ENCODE measurements at places on chromosomes 2 and 18.

GRCh38 chr2:7812231-7812995, 869.4 kb upstream of the ID2 start:
- DNase-seq, result no peak

- DNase-seq, result no peak
Observed at GRCh38 chr18:58299936-58300335, 255.9 kb downstream of the NEDD4L start.

DNA sequence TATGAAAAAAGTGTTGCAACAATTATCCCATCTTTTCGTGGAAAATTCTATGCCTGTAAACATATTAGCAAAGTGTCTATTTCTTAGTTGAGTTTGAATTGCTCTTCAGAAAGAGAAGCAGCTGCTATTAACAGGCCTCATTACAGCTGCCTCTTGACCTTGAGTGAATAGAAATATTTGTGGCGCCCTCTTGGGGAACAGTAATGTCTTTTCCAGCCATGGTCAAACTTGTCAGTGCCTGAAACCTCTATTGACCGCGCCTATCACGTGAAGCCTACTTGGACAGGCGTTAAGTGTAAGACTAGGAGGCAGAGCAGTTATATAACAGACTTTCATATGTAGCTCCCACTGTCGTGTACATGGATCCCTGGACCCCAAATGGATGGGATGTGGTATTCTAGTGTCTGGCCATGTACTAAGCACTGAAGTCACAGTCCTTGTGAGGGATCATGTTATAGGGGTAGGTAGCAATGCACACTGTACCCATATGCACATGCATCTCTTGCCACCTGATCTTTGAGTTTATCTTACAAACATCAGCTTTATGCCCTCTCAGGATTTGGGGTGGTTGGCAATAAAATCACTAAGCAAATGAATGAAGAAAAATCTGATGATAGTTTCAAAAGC, 245.0 kb downstream of the PTGR3 start:
- DNase-seq, result no peak

- no peak for DNase-seq
Observed at GRCh38 chr18:58252166-58252565, 208.1 kb downstream of the NEDD4L start.

DNA sequence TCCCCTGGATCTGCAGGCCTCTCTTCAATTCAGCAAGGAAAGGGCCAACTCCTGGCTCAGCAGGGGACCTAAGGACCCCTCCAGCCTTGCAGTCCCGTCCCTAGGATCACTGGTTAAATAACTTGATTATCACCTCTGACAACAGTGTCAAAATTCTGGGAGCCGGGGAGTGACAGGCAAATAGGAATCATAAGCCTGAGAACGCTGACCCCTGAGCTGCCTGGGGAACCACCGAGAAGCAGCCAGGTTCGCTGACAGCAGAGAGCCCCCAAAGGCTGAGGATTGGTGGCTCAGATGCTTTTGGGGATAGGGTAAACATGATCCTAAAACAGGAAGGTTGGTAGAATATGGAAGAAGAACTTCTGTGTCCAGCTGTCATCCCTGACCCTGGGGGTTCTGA, 17.5 kb upstream of the TNS1 start:
- no peak for DNase-seq

GRCh38 chr2:28702415-28702861, 49.2 kb upstream of the PPP1CB start:
- DNase-seq, result no peak

DNA sequence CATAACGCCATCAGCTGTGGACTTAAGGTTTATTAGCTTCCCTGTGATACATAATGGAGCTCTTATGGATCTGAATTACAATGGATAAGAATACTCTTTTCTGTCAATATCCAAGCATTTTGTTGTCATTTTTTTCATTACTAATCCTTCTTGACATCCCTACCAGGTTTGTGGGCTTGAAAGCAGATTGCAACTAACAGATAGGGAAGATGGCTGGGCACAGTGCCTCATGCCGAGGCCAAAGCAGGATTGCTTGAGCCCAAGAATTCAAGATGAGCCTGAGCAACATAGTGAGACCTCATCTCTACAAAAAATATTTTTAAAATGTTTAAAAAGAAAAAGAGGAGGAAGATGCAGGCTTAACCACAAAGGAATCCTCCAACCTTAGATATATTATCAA, 42.4 kb downstream of the ASXL2 start:
- DNase-seq, result no peak

DNA sequence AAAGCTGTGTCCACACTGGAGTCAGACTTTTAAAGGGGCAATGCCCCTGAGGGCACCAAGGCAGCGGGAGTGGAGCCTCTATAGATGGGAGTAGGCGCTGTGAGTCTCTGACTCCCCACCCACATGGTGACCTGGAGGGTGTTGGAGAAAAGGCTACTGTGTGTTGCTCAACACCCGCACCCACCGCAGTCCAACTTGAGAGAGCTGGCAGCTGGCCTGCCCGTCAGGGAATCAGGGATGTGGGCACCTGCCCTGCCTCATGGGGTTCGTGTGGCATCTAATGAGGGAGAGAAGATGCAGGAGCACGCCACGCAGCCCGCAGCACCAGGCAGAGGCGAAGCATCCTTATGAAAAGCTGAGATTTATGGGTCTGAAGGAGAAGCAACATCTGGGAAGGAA, 84.2 kb downstream of the KLHL29 start:
- DNase-seq, result no peak

- no peak for DNase-seq
Observed at GRCh38 chr2:65076345-65076710, 20.1 kb downstream of the CEP68 start.

- no peak for DNase-seq
Observed at GRCh38 chr18:23302851-23303527, 150.1 kb upstream of the RIOK3 start.

GRCh38 chr2:178105566-178105965, 6.7 kb upstream of the RBM45 start:
- no peak for DNase-seq

DNA sequence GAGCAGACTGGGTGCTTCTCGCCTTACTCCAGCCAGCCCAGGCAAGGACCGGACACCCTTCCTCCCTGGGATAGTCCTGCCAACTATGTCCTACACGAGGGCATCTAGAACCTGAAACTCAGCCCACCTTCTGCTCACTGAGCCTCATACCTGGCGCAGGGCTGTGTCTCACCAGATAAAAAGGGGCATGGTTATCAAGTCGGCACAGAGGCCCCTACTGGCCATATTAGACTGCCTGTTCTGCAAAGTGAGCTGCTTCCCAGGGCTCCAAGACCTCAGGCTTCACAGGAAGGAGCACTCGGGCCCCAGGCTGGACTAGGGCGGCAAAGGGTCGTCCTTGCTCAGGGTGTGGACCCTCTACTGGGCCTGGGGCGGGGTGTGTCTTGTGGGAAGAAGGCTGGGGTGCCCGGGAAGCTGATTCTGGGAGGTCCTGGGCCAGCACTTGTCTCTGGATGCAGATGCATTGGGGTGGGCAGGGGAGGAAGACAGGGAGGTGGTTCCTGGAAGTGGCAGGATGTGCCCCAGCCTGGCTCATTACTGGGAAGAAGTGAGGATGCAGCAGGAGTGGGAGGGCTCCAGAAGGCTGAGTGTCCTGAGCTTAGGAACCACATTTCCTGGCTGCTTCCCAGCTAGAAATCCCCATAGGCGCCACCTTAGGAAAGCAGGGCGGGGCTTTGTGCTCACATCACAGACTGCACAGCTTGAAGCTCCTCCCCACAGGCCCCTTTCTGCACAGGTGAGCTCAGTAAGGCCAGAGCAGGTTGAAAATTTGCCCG, 19.6 kb downstream of the EHD3 start:
- no peak for DNase-seq

DNA sequence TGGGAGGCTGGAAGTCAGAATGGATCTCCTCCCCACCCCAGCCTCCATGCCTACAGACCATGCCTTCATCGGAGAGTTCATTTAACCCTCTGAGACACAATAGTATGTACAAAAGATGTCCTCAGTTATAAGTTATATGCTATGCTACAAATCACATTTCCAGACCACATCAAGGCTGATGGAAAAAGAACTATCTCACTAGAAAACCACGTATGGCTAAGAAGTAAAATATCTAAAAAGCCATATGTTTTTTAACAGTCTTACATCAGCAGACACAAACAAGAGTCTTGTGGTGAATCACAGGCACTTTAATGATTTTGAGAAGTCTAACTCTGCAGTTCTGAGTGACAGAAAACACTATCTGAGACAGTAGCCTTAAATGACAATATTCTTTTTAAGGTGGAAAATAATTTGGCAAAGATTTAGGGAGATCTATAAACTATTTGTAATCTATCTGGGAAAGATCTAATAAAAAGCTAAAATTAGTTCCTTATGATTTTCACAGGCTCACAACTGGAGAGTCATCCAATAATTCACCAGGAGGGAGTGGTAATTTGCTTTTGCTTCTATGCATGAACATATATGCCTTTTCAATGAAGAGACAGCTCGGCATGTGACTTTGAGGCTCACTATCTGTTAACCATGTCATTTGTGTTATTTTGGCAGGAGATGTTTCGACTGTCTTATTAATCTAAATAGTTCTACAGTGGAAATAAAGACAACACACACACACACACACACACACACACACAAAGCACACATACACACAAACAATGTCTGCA, 197.5 kb downstream of the IRS1 start:
- DNase-seq, result no peak

DNA sequence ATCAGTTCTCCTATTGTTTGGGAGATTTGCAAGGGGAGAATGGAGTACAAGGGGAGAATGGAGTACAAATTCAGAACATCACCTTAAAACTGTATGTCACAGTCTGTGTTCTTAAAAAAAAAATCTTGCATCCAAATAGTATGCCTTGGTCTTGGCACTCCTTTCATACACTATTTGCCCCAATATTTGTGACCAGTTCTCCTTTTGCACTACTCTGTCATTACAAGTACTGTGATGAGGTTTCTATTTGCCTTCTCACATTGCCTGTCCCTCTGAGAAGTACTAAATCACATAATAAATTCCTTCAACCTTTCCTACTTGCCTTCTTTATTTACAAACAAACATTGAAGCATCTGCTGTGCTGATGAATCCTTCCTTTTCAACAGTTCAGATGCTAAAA, 36.0 kb upstream of the NCK2 start:
- DNase-seq, result no peak

GRCh38 chr18:78751664-78752063, 228.0 kb upstream of the SALL3 start:
- DNase-seq, result no peak

DNA sequence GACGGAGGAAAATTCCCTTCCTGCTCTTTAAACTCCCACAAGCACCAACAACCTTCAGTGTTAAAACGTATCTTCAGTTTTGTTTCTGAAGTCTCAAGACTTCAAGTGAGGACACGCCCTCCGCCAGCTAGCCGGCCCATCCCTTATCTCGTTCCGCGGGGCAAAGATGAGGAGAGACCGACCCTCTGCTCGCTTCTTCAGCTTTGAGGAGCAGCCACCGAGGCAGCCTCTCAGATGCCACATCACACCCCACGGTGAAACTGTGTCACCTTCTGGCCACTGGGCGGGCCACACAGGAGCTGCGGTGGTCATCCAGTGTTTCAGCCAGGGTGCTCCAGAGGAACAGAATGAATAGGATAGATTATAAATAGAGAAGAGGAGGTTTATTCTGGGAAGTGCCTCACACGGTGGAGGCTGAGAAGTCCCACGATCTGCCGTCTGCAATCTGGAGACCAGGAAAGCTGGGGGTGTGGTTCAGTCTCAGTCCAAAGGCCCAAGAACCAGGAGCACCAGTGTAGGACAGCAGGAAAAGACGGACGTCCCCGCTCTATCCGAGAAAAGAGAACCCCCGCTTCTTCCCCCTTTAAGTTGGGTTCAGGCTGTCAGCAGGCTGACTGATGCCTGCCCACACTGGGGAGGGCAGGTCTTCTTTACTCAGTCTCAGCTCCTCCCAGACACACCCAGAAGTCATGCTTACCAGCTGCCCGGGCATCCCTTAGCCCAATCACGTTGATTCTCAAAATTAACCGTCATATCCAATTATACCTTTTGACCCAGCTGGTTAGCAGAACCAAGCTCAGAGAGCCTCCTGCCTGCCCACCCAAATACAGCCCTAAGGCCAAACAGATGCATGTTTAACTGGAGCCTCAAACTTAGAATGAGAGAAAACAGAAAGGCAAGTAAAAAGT, 399.7 kb upstream of the ID2 start:
- no peak for DNase-seq

DNA sequence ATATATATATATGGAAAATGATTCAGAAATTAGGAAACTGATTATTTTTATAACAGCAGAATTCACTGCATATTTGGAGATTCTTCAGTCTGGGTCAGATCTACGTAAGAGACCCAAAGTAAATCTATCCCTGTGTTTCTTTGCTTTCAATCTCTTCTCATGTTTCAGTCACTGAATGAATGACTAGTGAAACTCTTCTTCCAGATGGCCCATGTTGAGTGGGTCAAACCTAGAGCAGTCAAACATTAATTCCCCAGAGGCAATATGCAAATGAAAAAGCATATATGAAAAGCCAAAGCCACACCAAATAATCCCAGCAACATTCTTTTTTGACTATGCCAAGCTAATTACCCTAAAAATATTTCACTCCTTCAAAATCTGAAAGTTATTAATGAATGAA, 317.3 kb downstream of the RBM43 start:
- DNase-seq, result no peak

DNA sequence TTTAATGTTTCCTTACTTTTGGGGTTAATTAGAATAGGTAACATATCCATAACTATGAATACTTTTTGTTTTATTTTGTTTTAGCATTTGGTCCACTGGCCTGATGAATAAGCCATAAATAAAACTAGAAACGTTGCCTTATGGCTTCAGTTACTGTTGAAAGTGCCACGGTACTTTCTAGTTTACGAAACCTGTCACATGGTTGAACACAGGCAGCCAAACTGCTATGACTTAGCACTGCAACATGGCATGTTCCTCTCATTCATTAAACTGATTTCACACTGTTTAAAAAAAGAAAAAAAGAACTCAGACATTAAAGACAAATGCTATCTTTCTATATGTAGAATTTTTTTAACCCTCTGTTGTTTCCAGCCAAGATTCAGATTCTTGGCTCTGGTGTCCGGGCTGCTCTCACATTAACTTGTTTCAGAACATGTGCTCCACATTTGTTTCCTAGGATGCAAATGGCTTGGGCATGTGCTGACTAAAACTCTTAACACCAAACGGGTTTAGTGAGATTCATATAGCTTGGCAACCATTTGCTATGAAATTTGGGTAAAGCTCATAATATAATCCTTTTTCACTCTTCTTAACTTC, 323.9 kb upstream of the RND3 start:
- DNase-seq, result no peak

- no peak for DNase-seq
Observed at GRCh38 chr18:44969214-44969795, 288.6 kb downstream of the SETBP1 start.

- DNase-seq, result no peak
Observed at GRCh38 chr2:188079196-188079595, 212.5 kb upstream of the GULP1 start.

DNA sequence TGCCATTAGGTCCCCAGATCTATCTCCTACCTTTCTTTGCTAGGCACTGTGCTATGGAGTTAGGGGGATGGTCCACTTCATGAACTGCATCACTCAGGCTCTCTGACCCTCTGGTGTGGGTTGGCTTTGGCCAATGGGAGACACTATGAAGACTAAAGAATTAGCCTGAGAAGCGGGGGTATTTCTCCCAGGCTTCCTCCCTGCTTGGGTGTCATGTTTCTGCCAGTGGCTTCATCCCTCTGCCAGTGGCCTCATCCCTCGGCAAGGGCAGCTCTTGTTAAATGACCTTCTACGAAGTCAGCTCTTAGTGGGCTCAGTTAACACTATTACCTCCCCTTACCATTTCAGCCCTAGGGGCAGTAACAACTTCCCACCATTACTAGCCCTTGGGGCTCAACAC, 41.9 kb upstream of the EPB41L3 start:
- DNase-seq, result no peak

- DNase-seq, result peak; percentile 18
Observed at GRCh38 chr2:173749315-173749714, 215.9 kb downstream of the SP3 start.

GRCh38 chr18:27109451-27109850, 75.7 kb downstream of the CHST9 start:
- DNase-seq, result no peak
